Renal cortical epithelial cell (primary cell): ENCODE measurements at places on chromosomes 16 and 17.

- no peak for DNase-seq
Observed at GRCh38 chr16:62692685-62693084, 656.4 kb upstream of the CDH8 start.

DNA sequence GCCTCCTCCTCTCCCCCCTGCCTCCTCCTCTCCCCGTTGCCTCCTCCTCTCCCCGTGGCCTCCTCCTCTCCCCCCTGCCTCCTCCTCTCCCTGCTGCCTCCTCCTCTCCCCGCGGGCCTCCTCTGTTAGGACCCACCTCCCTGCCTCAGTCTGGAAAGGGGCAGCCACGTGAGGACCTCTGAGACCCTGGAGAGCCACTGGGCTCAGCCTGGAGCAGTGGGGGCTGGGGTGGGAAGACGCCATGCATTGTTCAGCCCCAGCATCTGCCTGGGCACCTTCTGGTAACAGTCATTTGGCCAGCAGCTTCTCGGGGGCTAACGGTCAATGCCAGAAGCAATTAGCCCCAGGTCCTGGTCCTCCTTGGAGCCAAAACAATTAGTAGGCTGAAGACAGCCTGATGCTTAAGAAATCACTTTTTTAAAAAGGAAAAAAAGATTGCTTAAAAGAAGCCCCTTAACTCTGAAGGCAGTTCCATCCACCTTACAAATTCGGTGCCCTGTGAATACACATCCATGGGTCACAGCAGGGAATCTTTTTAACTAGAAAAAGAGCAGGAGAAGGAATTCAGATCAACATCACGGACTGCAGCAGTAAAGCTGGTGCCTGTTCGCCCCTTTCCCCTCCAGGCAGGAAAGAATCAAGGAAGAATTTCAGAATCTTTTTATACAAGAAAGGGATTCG is 29.8 kb downstream of the NXN start:
- DNase-seq, result no peak

DNA sequence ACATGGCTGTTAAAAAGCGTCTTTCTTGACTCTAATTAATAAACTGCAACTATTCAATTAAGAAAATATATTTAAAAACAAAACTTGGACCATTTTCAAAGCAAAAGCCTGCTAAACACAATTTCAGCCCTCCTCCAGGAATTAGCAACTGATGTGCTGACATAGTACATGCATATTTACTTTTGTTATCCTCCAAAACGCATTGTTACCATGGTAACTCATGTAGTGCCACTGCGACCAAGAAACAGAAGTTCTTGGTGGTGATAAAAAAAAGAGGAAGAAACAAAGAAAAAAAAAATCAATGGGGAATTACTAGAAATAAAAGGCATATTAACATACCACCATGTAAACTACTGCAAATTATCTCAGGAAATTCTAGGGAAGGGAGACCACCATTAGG is 793.4 kb upstream of the CDH8 start:
- DNase-seq, result no peak

DNA sequence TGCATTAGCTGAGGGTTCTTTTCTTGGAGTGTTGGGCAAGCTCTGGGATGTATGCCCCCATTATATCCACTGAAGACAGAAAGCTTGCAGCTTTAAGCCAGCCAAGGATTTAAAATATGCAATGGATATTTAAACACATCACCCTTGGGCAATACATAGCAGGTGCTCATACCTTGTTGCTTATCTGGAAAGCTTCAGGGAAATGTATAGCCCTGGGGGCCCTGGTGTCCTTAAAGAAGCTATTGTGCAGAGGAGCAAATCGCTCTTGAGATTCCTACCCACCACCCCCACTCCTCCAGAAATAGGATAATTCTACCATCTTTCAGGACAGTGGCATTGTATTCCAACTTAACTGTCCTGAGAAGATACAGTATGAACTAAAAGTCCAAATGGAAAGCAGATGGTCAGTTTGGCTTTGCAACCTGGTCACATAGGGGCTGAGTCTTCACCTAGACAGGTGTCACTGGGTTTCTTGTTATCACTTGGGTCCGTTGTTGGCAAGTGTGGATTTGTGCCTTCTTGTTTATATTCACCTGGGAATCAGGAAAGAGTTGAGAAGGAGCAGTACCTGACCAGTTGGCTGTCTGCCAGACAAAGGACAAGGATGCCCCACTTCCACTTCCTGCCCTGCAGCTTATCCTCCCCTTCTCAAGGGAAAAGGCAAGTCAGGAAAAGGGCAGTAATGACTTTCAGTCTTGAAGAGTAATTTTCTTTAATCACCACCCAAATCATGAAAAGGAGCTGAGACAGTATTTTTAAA is 3.4 kb downstream of the ANKRD40CL start:
- DNase-seq, result no peak

DNA sequence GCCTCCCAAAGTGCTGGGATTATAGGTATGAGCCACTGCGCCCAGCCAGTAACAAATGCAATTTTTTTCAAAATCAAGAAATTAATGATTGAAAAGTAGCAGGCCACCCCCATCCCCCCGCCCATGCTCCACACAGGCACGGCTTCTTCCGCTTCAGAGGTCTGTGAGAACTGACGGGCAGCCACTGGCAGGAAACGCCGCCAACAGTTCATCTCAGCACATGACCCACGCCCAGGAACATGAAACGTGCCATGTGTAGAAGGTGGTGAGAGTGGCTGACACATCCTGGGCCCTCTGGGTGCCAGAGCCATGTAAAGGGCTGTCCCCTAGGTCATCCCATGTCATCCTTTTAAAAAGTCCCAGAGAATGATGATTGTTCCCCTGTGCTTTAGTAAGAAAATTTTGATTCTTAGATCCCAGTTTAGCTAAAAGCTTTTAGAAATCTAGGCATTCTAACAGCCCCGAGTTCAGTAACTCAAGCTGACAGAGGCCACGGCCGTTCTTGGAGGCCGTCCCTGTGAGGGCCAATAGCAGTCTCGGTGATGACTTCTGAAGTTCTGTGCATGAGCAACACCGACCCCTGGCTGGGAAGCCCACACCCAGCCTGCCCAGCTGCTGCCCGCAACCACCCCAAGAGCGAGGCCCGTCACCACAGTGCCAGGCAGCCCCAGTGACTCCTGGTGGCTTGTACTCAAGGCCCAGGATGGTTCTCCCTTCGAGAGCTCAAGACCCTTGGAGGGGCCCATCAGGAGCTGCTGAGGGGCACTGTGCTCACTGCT is 52.1 kb downstream of the KLHDC4 start:
- DNase-seq, result no peak

- peak; percentile 69 for DNase-seq
Observed at GRCh38 chr17:348692-349425, 3.7 kb downstream of the RPH3AL start.

DNA sequence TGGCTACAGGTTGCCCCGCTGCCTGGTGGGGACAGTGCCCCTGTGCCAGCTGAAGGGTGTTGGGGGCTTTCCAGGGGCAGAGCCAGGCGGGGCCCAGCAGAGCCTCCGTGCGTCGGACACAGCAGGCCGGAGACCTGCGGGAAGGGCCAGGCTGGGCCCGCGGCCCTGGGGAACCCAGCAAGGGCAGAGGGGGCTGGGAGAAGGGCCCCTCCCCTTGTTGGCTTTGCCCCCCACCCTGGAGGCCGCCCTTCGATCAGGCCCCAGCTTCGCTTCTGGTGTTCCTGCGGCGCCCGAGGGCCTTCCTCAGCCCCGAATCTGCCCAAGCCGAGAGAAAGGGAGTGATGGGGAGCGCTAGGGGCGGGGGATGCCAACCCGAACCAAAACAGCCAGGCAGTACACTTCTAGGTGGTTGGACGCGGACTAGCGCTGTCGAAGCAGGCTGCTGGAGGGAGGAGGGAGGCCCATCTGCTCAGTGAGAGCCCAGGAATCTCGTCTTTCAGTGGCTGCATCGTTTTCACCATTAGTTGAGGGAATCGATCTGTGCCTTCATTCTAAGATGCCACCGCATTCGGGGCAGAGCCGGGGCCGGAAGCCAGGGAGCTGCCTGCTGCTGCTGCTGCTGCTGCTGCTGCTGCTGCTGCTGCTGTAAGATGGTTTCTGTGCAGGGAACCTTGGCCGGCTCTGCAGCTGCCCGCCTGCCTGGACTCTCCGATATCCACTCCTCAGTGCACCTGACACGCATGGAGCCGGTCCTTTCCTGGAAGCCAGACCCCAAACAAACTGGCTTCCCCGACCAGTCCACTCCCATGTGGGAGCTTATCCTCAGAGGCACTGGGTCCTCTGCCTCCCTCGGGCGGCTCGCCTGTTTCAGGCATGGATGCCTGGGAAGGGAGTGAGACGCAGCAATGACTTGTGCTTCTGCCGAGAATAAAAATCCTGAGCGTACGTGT is 1.7 kb downstream of the JPH3 start:
- no peak for DNase-seq

- no peak for DNase-seq
Observed at GRCh38 chr16:55830658-55831294, 2.1 kb downstream of the CES1 start.

GRCh38 chr17:29240477-29240876 is 6.2 kb upstream of the CRYBA1 start:
- DNase-seq, result no peak

GRCh38 chr16:46927273-46927672 is 43.1 kb downstream of the GPT2 start:
- no peak for DNase-seq

DNA sequence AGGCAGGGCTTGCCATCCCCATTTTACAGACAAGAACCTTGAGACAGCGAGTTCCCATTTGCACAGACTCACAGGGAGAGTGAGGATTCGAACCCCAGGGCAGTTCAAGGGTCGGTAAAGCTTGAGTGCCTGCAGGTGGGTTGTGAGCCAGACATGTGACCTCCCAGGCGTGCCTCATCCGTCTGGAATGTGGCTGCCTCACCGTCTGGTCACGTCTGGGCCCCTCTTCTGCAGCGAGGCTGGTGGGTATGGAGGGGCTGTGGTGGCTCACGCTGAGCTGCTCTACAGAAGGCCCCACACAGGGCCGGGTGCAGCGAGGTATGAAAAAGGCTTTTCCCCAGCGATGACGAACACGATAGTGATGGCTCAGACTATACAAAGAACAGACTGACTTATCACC is 35.8 kb upstream of the LHX1 start:
- DNase-seq, result peak; percentile 88

DNA sequence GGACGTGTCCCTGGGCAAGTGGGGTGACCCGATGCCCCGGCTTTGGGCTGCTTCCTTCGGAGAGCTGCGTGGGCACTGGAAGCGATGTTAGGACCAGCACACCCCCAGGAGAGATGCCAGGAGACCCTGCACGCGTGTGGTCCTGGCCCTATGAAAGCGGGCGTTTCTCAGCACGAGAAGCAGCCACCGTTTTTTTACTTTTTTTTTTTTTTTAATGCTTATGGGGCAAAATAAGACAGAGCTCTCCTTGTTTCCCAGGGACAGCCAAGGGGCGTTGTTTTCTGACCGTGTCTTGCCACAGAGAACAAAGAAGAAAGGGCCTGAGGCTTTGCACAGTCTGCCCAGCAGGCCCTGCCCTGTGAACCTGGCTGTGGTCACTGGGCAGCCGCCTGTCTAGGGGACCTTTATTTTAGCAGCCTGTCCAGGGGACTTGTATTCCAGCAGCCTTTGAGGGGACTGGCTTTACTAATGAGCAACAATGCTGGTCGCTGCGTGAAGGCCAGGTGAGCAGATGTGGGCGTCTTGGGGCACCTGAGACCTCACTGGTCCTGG is 996 bp downstream of the SLC25A10 start:
- DNase-seq, result peak; percentile 39

DNA sequence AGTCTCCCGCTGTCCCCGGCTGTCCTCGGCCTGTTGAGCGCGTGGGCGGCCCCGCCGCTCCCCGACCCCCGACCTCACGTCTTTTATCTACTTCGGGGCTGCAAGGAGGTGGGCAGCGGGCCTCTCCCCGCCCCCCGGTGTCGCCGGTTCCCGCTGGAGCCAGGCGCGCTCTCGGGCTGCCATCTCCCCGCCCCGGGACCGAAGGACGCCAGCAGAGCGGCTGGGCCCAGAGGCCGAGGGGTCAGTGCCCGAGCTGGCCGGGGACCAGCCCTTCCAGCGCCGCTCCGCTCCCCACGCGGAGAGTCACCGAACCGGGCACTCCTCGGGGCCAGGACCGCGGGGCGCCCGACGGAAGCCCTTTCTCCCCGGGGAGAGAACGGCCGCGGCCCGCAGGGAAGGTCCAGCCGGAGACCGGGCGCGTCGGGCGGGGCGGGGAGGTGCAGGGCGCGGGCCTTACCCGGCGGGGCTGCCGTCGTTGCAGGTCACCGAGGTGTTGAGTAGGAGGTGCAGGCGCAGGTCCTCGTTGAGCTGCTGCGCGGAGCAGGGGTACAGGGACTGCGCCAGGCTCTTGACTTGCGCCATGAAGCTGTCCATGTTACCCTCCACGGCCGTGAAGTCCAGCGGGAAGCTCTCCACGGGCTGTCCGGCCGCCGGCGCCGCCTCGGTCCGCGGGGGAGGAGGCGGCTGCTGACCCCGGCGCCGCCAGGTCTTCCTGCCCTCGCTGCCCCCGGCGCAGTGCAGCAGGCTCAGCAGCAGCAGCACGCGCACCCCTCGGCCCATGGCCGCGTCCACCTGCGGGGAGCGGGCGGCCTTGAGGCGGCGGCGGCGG is 643 bp downstream of the NOTUM start:
- no peak for DNase-seq

- DNase-seq, result no peak
Observed at GRCh38 chr16:11547118-11547916, 39.4 kb downstream of the LITAF start.

DNA sequence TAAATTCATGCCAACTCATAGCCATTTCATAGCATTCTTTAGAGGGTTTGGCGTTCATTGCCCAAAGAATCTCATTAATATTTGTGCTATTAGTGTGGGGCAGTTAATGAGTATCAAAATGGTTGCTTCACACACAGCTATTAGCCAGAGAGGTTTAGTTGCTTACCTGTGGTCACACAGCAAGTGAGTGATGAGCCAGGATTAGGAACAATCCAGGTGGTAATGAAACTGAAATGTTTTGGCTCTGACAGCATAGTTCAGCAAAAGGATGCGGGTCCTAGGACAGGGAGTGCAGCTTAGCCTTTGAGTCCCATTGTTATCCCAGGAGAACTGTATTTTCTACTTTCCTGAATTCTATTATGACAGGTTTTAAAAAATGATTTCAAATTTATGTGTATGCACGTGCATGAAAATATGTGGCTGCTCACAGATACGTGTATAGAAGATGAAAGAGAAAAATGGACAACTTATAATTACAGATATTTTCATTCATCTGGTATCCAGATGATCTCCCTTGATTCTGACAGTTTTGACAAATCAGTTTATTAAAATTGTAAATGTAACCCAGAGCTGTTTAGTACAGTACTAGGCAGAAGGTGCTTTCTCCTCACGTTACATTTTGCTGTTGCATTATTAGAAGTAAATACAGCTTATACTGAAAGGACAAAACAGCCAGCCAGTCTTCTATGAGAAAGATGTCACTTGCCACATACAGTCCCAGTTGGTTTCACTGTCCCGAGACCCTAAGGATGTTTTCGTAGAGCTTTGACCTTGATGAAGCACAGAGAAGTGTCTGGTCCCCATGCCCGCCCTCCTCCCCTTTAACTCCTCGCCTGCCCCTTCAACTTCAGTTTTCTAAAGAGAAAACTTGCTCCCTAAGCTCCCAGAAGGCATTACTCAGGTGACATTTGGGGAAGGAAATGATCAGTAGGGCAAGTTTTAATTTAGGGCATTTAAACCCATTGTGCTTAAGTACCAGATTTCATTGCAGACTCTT is 99.8 kb upstream of the TBX2 start:
- DNase-seq, result no peak
